ENCODE measurements at places on chromosomes 13 and 19.
A peak's percentile ranks its signal among the peaks of the same experiment; 100 is the strongest.

- no peaks in the 10 kb centered on the region for H3K4me1 ChIP-seq
- H3K27ac ChIP-seq: no peak overlapping the region
- H3K36me3 ChIP-seq: no peaks in the 10 kb centered on the region
Measured at GRCh38 chr13:34751044-34751443, 191.0 kb upstream of the NBEA start.

- DNase-seq: no peak
- H3K4me3 ChIP-seq: no peak overlapping the region
- H3K27me3 ChIP-seq: peaks cover 3% of the 10 kb centered on the region
- H3K4me1 ChIP-seq: peaks cover 8% of the 10 kb centered on the region
- H3K36me3 ChIP-seq: no peaks in the 10 kb centered on the region
- H3K27ac ChIP-seq: no peak overlapping the region
Measured at GRCh38 chr13:24742294-24742693, 21.7 kb upstream of the RNF17 start.

GRCh38 chr19:907183-907853, 5.7 kb downstream of the R3HDM4 start:
- H3K4me1 ChIP-seq: peaks cover 57% of the 10 kb centered on the region
- H3K4me3 ChIP-seq: no peak overlapping the region
- DNase-seq: no peak
- H3K36me3 ChIP-seq: no peaks in the 10 kb centered on the region
- H3K27ac ChIP-seq: peak overlapping the region; percentile 69
- no peaks in the 10 kb centered on the region for H3K27me3 ChIP-seq

GRCh38 chr13:42747399-42747873, 33.9 kb upstream of the FAM216B start:
- no peak overlapping the region for H3K4me3 ChIP-seq
- no peak for DNase-seq
- H3K4me1 ChIP-seq: no peaks in the 10 kb centered on the region
- H3K27me3 ChIP-seq: no peaks in the 10 kb centered on the region
- no peak overlapping the region for H3K27ac ChIP-seq

DNA sequence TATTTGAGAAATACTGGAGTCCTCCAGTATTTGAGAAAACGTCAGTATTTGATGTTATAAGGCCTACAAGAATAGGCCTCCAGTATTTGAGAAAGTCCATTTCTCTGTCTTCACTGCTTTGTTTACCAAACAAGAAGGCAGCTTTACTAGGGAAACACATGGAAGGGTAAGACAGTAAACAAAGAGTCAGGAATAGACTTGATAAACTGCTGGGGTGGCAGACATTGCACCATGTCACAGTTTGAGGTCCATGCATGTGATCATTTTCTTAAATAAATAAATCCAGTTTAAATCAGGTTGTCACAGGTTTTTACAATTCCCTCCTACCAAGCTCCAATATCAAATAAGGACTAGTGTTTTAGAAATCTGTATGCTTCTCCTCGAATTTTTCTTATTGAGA, 1431.0 kb upstream of the SPRY2 start:
- H3K27me3 ChIP-seq: no peaks in the 10 kb centered on the region
- no peak for DNase-seq
- H3K36me3 ChIP-seq: no peaks in the 10 kb centered on the region
- H3K4me1 ChIP-seq: no peaks in the 10 kb centered on the region

- H3K36me3 ChIP-seq: no peaks in the 10 kb centered on the region
- no peak for DNase-seq
- H3K27ac ChIP-seq: no peak overlapping the region
- no peak overlapping the region for H3K4me3 ChIP-seq
- H3K4me1 ChIP-seq: no peaks in the 10 kb centered on the region
Measured at GRCh38 chr13:87570669-87571068, 100.5 kb upstream of the SLITRK5 start.

DNA sequence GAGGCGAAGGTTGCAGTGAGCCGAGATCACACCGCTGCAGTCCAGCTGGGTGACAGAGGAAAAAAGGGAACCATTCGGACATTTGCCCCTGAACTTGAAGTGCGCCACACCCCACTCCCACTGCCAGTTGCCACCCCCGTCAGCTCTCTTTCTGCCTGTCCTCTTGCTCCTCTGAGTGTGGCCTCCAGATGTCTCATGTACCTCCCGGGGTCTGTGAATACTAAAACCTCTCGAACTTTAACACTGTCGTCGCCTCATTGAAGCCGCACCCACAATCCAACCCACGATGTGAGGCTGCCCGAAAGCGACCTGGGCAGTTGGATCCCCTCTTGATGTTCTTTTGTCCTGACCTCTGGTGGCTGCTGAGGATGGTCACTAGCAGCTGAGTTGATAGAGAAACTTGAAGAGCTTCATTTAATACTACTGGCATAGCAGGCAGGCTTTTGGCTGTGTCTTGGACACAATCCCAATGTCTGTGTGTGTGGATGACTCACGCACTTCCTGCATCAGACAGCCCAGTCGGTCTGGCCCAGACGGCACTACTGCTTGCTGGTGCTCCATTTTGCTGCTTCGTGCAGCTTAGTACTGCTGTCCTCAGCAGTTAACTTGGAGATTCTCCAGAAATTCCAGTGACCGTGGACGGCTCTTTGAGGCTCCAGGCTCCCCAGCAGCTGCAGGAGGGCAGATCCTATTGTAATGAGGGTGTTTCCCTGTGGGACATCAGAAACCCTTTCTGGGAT, 4.2 kb downstream of the FPR3 start:
- no peak overlapping the region for H3K27ac ChIP-seq
- no peak overlapping the region for H3K4me3 ChIP-seq
- H3K27me3 ChIP-seq: no peaks in the 10 kb centered on the region
- H3K36me3 ChIP-seq: no peaks in the 10 kb centered on the region
- DNase-seq: no peak

DNA sequence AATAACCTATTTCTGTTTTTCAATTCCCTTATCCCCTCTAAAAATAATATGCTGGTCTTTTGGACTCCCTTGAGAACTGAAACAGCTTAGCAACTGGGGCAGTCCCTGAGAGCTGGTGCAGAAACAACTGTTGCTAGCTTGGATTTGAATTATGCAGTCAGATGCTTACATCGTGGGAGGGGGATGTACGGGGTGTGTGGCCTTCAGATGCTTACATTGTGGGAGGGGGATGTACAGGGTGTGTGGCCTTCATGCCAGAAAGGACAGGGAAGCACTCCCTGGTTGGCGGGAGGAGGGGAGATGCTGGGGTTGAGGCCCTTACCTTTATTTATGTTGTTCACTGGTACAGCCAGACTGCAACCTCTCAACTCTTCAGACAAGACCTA, 25.6 kb downstream of the LRCH1 start:
- no peaks in the 10 kb centered on the region for H3K27me3 ChIP-seq
- no peaks in the 10 kb centered on the region for H3K36me3 ChIP-seq
- DNase-seq: no peak
- H3K4me3 ChIP-seq: no peak overlapping the region
- H3K27ac ChIP-seq: no peak overlapping the region
- H3K4me1 ChIP-seq: peaks cover 14% of the 10 kb centered on the region

- no peak for DNase-seq
- no peaks in the 10 kb centered on the region for H3K36me3 ChIP-seq
- H3K27ac ChIP-seq: no peak overlapping the region
Measured at GRCh38 chr19:23409392-23410048, 14.2 kb upstream of the ZNF91 start.

DNA sequence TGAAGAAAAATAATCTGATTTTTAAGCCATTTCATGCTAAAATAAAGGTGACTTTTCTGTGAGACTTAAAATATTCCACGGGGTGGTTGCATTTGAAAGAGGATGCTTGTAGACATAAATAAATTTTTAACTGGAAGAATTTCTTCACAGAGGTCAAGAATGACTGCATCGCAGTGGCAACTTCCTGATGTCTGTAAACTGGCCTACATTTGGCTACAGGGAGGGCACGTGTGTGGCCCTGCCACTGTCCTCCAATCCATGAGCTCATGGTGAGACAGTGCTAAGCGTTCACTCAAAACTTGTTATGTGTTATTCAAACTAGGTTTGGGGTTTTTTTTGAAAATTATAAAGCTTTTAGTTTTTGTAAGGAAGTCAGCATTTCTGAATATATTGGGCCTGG, 1089.3 kb downstream of the EFNB2 start:
- H3K4me3 ChIP-seq: no peak overlapping the region
- H3K4me1 ChIP-seq: no peaks in the 10 kb centered on the region
- no peak for DNase-seq
- H3K27me3 ChIP-seq: no peaks in the 10 kb centered on the region
- H3K36me3 ChIP-seq: no peaks in the 10 kb centered on the region

DNA sequence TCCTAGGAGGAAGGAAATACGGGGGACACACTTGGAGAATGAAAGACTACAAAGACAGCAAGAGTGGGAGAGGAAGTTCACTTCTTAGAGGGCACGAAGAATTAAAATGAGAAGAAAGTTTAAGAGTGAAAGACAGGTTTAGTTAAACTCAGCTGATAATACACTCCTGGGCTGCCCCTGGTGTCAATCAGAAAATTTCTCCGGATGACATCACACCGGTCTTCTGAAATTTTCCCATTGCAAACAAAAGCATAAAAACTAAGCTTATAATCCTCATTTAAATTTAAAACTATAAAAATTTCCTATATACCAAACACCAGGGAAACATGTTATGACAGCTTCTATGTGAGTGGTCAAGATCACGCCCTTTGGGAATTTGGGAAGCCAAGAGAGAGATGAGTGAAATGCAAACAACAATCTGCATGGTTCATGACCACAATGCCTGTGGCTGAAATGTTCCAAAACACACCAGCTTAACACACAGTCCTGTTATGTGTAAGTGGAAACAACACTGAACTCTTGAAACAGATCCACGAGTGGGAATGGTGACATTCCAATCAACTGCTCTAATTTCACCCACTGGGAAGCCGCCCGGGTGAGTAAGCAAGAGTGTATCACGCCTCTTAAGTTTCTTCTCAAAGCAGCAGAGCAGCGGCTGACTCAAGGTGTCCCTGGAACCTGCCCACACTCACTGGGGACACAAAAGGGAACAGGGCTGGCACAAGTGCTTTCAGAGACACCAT, 49.0 kb downstream of the BRD4 start:
- H3K4me3 ChIP-seq: no peak overlapping the region
- no peaks in the 10 kb centered on the region for H3K27me3 ChIP-seq
- no peak for DNase-seq
- no peaks in the 10 kb centered on the region for H3K36me3 ChIP-seq

GRCh38 chr19:35569281-35569781, 5.9 kb upstream of the ATP4A start:
- no peak overlapping the region for H3K4me3 ChIP-seq
- no peak overlapping the region for H3K27ac ChIP-seq
- peaks cover 2% of the 10 kb centered on the region for H3K27me3 ChIP-seq
- no peaks in the 10 kb centered on the region for H3K4me1 ChIP-seq
